ENCODE measurements at places on chromosomes 2 and 18.

GRCh38 chr2:127674241-127675209, 805 bp downstream of the LIMS2 start:
- DNase-seq = no peak

DNA sequence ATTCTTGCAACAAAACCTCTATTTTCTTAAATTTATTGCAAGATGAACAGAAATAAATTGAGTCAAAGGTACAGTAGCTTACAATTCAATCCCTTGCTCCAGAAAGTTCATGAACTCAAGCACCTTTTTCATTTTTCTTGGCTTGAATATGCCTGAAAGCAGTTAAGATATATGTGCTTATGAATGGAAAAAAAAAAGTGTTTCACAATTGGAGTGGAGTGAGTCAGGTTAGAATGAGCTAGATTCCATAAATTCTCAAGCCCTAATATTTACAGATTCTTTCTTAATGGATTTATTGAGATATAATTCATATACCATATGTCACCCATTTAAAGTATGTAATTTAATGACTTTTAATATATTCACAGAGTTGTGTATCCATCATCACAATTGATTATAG, 39.6 kb upstream of the NEMP2 start:
- no peak for DNase-seq

DNA sequence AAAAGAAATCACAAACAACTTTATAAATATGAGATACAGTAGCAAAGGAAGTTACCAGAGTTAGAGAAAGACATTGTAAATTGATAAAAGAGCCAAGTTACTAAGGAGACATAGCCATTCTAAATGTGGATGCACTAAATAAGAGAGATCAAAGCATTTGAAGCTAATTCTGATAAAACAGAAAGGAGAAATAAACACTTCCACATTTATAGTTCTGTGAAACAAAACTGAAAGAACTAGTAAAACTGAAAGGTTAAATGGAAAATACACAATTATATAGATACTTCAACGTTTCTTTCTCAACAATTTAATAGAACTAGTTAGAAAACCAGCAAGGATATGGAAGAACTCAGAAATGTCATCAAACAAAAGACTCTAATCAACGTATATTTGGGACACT, 309.0 kb upstream of the CDH2 start:
- no peak for DNase-seq

DNA sequence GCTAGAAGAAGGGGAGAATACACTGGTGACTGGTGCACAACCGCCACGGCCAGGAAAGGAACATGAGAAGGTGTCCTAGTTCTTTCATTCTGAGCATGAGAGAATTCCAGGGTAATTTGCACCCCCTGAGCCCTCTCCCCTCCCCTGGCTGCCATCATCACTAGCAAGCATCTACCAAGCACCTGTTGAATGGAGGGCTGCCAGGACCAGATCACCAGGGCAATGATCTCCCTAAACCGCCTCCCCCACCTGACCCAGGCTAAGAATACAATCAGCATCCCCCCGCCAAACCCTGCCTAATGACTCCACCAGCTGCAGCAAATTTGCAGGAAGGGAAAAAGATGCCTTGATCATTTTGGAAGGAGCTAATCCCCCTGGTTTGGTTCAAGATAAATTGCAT, 100.2 kb downstream of the STPG4 start:
- no peak for DNase-seq

GRCh38 chr2:50879457-50879856, 152.5 kb downstream of the NRXN1 start:
- no peak for DNase-seq

- DNase-seq = no peak
These were observed 20.0 kb downstream of the LRRFIP1 start for GRCh38 chr2:237647176-237648015.

DNA sequence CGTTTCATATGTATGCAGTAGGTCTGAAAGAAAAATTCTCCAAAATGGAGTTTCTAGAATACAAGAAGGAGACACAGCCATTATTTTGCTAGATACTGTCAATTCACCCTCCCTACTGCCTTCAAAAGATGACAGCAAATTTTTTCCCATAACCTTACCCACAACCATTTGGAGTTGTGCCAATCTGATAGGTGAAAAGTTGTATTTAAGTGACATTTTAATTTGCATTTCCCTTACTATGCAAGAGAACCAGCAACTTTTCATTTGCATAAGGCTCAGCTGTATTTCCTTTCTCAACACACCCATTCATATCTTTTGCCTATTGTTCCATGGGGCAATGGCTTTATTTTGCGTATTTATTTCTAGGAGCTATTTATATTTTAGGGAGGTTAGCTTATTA, 31.4 kb upstream of the IL18RAP start:
- no peak for DNase-seq

- DNase-seq = no peak
These were observed 993.1 kb upstream of the TMEFF2 start for GRCh38 chr2:193187816-193188215.

- DNase-seq = no peak
These were observed 133.2 kb downstream of the NCK2 start for GRCh38 chr2:105877945-105878344.

DNA sequence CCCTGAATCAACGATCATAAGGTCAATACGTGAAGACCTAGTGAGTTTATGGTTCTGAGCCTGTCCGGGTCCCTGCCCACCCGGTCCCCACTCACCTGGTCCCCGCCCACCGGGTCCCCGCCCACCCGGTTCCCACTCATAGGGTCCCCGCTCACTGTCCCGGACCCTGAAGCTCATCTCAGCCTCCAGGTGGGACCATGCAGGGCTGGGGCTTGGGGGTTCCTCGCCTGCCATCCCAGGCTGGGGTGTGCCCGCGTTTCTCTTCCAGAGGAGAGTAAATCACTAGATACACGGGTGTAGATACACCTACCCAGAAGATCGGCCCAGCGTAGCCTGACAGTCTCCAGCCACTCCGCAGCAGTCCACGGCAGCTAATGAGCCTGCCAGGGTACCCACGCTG, 131.5 kb downstream of the MBP start:
- no peak for DNase-seq

All from GOT3 (cell line).